Naive thymus-derived CD8-positive, alpha-beta T cell (primary cell): ENCODE measurements at places on chromosomes 5 and 9. TPM values are rescaled to one million over a fixed set of nuclear protein-coding genes. Genes with fewer than 3 reads are reported as not detected.

DNA sequence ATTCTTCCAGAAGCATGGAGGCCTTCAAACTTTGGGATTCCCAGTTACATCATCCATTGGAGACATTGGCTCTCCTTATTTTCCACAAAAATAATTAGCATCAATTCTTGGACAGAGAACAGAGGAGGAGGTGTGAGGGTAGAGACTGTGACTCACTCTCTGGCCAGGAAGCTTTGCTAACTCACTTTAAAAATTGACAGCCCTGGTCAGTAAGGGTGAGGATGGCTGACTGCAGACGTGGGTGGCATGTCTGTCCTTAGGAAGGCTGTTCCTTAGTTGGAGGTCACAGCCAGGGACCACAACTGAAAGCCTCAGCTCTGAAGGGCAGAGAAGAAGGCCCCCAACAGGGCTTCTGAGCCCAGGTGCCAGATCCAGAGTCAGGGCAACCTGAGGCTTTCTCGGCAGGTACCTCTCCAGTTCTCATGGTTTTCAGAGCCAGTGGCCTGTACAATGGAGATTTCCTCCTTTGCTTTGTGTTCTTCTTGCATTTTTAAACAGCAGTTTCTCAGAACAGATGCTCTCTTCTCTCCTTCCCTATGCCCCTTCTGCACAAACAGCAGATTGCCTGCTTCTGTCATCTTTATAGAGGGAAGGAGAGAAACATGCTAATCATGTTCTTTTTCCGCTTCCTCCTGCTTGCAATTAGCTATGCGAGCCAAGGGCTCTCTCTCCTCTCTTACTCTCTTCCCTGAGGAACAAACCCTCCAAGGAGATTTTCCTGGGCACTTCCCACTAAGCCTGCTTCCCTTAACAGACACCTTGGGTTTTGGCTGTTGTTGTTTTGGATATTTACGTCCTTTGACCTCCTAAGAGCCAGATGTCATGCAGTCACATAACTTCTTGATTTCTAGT is 92.5 kb upstream of the ZNF366 start:
- H3K27ac ChIP-seq = no peak overlapping the region
- no peaks in the 10 kb centered on the region for H3K36me3 ChIP-seq
- H3K27me3 ChIP-seq = peaks cover 3% of the 10 kb centered on the region

- H3K4me3 ChIP-seq = no peak overlapping the region
- DNase-seq = no peak
- H3K27me3 ChIP-seq = peaks cover 16% of the 10 kb centered on the region
- peaks cover 3% of the 10 kb centered on the region for H3K36me3 ChIP-seq
- no peak overlapping the region for H3K27ac ChIP-seq
These were observed 94.0 kb downstream of the ACTL7B start for GRCh38 chr9:108761655-108762347.

DNA sequence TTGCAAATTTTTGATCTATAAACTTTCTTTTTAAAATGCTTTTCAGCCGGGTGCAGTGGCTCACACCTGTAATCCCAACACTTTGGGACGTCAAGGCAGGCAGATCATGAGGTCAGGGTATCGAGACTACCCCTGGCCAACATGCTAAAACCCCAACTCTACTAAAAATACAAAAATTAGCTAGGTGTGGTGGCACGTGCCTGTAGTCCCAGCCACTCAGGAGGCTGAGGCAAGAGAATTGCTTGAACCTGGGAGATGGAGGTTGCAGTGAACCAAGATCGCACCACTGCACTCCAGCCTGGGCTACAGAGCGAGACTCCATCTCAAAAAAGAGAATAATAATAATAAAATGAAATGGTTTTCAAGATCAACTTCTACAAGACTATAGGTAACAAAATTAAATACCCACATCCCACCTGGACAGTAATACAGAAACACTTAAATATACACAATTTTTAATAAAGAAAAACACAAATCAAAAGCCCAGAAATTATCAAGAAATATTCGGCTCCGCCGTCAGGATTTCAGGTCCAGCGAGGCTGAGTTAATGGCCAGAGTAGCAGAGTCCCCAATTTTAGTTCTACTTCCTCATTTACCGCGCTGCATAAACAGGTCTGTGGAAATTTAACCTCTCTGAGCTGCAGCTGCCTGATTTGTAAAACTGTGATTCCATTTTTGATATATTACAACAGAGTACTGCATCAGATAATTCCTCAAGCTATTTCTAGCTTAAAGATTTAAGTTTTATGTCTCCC is 4.0 kb downstream of the TUT7 start:
- H3K27ac ChIP-seq = peak overlapping the region; percentile 37
- H3K36me3 ChIP-seq = peaks cover 14% of the 10 kb centered on the region
- peak overlapping the region; percentile 76 for H3K4me3 ChIP-seq
- DNase-seq = no peak
- H3K4me1 ChIP-seq = peaks cover 83% of the 10 kb centered on the region

SMIM32 gene
- total RNA-seq = not detected
